GF-D8 (cell line): ENCODE measurements at places on chromosomes 7 and 10.

DNA sequence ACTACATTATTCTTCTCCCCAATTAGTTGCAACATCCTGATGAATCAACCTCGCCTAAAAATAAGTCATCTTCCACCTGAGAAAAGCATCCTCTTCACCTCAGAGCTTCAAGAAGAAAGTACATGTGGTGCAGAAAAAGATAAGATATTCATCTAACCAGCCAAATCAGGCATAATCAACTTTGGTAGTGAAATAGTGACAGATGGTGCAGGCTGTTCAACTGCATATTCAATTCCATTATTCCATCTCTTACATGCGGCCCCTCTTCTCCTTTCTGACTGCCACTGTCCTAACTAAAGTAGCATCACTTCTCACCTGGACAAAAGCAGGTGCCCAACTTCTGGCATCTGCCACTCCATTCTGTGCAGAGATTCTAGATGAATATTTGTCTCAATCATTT is 148.4 kb upstream of the STEAP1 start:
- no peak for DNase-seq

GRCh38 chr7:134016223-134016941 is 110.8 kb upstream of the LRGUK start:
- DNase-seq, result no peak

- DNase-seq, result no peak
These were observed 59.5 kb upstream of the PRKG1 start for GRCh38 chr10:51014680-51015389.

GRCh38 chr7:22220941-22221340 is 136.0 kb downstream of the RAPGEF5 start:
- DNase-seq, result no peak

GRCh38 chr7:72249106-72249505 is 163.0 kb downstream of the CALN1 start:
- no peak for DNase-seq

DNA sequence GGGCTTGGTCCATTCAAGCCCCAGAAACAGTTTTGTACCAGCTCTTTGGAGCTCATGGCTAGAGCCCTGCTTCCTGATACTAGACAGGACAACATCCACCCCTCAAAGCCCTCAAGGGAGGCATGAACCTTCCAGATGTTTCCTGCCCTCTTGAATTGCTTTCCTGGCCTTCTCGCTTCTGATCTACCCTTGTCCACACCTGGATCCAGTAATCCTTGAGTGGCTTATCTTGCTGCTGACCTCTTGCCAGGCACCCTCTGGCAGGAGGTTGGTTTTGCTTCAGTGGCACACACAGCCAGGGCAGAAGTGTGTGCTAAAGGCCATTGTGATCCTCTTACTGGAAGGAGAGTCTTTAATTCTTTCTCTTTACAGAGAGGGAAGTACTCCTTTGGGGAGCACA is 495.8 kb downstream of the PLXNA4 start:
- no peak for DNase-seq

- DNase-seq, result no peak
These were observed 60.0 kb downstream of the RALA start for GRCh38 chr7:39683216-39683845.

DNA sequence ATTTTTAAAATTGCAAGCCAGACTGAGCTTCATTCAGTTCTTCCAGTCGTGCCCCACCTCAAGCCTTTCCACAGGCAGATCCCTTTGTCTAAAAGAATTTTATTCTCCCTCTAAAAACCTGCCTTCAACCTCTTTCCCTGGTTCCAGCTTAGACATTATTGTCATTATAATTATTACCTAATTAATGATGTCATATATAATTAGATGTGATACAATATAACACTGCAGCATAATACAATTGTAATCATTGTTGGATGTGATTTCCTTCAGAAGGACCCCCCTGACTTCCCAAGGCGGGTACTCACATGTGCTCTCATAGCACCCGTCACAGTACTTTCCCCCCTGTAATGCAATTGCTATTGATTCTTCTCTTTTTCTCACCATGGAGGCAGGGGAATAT is 88.6 kb downstream of the GPAM start:
- DNase-seq, result no peak

DNA sequence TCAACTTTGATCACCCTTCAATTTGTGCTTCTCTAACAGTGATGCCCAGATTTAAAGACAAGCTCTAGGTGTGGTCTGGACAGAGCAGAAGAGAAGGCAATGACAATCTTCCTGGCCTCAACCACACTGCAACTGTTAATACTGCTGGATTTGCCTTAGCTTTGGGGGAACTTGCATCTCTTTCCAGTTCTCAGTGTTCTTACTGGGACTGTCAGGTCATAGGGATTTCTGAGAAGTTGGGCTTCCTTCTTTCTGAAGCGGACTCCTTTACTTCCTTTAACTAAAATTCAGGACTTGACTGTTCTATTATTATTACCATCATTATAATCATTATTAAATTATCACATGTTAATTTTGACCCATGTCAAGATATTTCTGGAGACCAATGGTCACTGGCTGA is 80.8 kb downstream of the OSBPL3 start:
- DNase-seq, result no peak

DNA sequence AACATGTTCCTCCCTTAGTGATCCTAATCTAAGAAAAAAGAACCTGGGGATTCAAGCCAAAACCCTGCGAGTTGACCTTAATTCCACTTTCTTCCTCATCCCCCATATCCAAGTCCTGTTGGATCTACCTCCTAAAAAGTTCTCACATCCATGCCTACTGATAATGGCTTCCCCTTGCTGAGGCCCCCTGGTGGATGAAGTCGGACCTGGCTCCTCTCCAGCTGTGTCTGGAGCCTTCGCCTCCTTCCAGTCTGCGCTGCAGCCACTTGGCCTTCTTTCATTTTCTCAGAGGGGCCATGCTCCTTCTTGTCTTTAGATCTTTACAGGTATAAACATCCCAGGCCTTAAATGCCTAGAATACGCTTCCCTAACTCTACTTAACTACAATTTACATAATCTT is 8.1 kb downstream of the PDE1C start:
- DNase-seq, result no peak

GRCh38 chr10:631266-631665 is 58.2 kb downstream of the DIP2C start:
- DNase-seq, result no peak
